Activated gamma-delta T cell treated with anti-CD3 and anti-CD28 coated beads, Interleukin-2, amount 50 U/mL, for 16 hours (primary cell): ENCODE measurements at places on chromosomes 3 and 15.

DNA sequence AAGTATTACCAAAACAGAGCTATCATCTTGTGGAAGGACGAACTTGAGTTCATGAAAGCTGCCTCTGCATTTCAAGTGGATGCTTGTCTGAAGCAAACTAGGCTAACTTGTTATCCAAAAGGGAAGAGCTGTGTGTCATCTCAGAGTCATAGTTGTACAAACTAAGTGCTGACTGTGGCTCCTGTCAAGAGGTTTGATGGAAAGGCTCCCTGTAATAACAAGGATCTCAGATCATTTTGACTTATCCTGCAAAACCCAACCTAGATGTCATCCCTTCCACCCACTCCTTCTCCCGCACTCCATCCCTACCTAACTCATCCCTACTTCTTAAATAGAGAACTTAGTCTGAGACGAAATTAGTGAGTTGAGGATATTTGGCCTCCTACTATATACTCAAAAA is 110.8 kb downstream of the NR2E3 start:
- DNase-seq = no peak

DNA sequence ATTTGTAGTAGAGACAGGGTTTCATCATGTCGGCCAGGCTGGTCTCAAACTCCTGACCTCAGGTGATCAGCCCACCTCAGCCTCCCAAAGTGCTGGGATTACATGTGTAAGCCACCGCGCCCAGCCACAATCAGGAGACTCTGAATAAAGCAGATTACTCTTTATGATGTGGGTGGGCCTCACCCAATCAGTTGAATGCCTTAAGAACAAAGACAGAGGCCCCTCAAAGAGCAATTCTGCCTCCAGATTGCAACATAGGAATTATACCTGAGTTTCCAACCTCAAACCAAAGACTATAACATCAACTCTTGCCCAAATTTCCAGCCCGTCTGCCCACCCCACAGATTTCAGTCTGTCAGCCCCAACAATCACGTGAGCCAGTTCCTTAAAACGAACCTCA is 18.8 kb upstream of the FAM174B start:
- no peak for DNase-seq

DNA sequence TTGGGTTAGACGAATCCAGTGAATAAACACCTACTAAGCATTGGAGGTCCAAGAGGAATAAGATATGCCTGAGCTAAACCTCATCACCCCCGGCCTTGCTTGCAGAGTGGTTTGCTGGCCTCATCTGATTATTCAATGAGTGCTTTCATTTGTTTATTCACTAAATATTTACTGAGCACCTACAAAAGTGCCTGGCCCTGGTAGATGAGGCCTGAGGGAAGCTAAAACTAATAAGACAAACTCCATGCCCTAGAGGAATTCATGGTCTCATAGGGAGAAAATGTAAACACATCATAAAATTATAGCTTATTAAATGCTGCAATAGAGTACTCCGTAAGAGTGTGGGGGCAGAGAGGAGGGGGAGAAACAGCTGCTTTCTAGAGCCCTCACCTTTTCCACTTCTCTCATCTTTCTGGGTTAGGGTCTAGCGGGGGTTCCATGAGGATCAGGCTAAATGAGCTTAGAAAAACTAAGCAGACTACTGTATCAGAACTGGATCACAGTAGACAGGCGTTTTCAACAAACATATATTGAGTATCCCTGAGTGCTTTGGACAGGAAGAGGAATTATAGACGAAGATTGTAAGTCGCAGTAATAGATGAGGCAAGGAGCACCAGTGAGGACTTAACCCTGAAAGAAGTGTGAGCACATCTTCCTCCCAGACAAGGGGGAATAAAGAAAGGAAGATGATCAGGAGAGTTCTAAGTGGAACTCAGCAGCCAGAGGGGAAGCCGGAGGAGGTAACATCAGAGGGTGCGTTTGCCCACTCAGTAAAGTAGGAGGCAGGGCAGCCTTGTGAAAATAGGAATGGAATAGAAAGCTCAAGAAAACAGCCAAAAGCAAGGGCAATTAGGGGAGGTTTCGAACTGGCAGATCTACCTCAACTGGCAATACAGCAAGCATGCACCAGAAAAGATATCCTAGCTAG is 31.5 kb upstream of the LAMP3 start:
- no peak for DNase-seq

DNA sequence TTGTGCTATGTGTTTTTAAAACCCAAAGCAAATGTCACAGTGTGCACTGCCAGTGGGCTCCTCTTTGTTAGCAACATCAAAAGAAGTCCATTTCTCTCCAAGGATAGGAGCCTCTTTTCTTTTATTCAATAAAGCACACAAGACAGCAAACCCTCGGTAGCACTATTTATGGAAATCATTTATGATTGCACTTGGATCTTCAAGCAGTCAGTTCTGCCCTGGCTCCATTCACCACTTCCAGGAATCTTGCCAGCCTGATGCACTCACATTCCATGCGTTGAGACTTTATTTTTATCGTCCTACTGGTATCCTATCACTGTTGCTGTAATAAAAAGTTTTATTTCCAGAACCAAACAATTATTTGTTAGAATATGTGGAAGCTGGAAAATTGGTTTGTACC is 412.1 kb downstream of the TBL1XR1 start:
- DNase-seq = no peak

DNA sequence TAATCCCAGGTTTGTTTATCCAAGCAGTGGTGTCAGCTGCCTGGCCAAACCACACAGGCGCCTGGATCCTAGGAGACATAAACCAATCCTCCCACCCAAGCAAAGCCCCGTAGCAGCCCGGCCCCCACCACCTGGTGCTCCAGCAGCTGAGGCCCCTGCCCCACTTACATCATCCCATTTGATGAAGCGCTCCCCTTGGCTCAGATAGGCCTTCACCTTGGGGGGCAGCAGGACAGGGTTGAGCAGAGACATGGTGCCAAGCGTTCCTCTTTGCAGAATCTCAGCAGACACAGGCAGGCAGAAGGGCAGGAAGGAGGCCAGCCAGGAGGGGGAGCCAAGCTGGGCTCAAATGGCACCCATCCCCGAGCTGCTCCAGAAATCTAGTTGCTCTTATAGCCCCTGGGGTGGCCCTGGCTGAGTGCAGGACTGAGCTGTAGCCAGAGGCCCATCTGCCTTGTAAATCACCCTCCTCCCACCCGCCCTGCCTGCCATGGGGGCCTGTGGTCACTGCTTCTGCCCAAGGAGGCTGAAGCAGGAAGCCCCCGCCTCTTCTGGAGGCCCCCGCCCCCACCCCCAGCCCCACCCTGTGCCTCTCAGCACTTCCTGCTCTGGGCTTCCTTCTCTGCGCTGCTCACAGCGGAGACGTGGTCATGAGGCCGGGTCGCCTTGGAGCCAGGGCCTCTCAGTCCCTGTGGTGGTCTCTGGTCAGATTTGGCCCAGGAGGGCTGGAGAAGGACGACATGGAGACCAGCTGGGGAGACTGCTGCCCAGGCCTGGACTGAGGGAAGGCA is at the start of gene PLCB2:
Gene PLCB2 (minus strand): TSS at position 515 of the 791 bp plus-strand sequence. CDS start 263 bp downstream, at position 252.
- DNase-seq = peak; percentile 45

- peak; percentile 42 for DNase-seq
Measured at GRCh38 chr3:18556503-18557135, 131.5 kb upstream of the SATB1 start.
